Urothelium cell line (cell line): ENCODE measurements at places on chromosomes 16 and 17.

DNA sequence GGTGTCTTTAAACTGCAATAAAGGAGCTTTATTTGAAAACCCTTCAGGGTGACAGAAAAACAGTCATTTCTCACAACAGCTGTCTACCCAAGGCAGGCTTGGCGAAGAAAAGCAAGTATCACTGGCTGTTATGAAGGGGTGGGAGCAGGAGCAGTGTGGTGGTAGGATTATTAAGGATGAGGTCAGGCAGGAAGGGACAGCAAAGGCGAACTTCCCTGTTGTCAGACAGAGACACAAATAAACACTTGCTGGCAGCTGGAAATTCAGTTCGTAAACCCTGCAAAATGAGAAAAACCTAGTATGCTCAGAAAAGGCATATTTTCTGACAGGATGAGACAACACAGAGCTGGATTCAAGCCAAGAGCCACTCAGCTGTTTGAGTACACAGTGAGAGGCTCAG, 416.3 kb upstream of the CDH5 start:
- DNase-seq: no peak

DNA sequence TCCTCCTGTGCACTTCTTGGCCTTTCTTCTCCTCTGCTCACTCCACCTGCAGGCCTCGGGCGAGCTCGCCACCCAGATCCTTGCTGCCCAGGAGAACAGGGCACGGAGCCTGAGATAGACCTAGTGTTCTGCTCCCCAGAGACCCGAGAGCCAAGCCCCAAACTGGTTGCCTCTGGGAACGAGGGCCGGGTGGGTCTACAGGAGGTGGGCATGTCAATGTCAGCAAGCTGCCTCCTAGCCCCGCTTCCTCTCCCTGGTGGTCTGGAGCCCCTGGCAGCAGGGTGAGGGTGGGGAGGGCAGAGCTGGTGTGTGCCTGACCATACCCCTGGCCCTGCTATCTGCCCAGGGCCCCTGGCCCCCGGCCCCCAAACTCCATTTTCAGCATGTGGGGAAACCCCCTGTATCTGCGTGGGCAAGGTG, 841 bp upstream of the NDRG4 start:
- DNase-seq: no peak

GRCh38 chr17:34377078-34377823, 14.2 kb upstream of the CCL1 start:
- no peak for DNase-seq

GRCh38 chr16:50717091-50717490, 23.7 kb downstream of the NOD2 start:
- no peak for DNase-seq

DNA sequence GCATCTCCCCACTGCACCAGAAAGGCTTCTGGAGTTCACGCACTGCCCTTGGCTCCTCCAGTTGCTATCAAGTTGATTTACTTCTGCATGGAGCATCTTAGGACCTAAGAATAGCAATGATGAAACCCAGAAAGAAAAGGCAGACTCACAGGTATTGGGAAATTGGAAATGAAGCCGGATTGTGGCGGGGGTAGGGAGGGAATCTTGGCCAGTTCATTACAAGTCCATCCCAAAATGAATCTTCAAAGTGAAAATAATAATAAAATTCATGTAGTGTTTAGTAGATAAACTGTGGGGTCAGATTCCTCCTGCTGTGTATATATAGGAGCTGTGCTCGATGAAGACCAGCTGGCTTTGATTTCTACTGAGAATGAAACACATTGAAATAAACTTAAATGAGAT, 33.7 kb downstream of the TEKT3 start:
- DNase-seq: no peak

- no peak for DNase-seq
These were observed 132.1 kb downstream of the CLEC16A start for GRCh38 chr16:11076259-11077018.

DNA sequence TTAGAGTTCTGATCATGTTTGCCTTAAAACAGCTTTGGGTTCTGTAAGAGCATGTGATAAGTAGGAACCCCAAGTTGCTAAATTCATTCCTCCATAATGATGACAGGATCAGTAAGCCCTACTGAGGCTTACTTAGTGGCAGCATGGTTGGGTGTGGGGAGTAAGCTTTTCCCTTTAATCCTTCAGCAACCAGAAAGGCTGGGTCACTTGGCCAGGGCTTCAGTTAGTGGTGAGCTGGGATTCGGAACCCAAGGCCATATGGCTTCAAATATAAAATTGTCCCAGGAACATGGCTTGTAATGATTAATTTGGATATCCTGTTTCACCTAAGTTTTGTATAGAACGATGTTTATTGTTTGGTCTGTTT, 850 bp downstream of the GINS3 start:
- peak; percentile 12 for DNase-seq

GRCh38 chr17:56144223-56144622, 9.1 kb upstream of the ANKFN1 start:
- no peak for DNase-seq

GRCh38 chr16:4947722-4948503, 10.2 kb upstream of the SEC14L5 start:
- DNase-seq: peak; percentile 52

GRCh38 chr16:276426-277077, 808 bp upstream of the RGS11 start:
- no peak for DNase-seq

GRCh38 chr17:34572483-34572882, 6.9 kb upstream of the TMEM132E start:
- DNase-seq: no peak

- no peak for DNase-seq
These were observed 1.2 kb downstream of the WNT3 start for GRCh38 chr17:46817151-46817900.

- DNase-seq: no peak
These were observed 21.2 kb upstream of the CCL1 start for GRCh38 chr17:34384271-34384670.

DNA sequence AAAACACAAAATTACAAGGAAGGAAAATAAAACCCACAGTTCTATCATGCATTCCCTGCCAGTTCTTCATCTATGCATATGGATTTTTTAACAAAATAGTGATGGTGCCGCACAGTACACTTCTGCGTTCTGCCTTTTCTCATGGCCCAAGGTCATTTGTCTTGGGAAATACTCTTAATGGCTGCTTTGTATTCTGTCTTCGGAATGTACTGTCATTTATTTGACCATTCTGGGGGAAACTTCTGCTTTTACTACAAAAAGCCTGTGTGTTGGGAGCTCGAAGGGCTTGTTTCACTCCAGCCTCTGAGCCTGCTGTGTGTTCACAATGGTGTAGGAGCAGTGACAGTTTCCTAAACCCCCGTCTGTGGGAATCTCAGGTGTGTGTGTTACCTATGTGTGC, 82.8 kb upstream of the SEC14L1 start:
- no peak for DNase-seq

GRCh38 chr17:31052187-31052889, 42.4 kb upstream of the NF1 start:
- peak; percentile 90 for DNase-seq

GRCh38 chr16:58409316-58409973, 17.2 kb downstream of the GINS3 start:
- no peak for DNase-seq

GRCh38 chr16:75204410-75204758, 2.6 kb downstream of the CTRB2 start:
- no peak for DNase-seq
